GM23248 (cell line): ENCODE measurements at places on chromosomes 16 and 17. TPM values are rescaled to one million over a fixed set of nuclear protein-coding genes. Genes with fewer than 3 reads are reported as not detected.

DNA sequence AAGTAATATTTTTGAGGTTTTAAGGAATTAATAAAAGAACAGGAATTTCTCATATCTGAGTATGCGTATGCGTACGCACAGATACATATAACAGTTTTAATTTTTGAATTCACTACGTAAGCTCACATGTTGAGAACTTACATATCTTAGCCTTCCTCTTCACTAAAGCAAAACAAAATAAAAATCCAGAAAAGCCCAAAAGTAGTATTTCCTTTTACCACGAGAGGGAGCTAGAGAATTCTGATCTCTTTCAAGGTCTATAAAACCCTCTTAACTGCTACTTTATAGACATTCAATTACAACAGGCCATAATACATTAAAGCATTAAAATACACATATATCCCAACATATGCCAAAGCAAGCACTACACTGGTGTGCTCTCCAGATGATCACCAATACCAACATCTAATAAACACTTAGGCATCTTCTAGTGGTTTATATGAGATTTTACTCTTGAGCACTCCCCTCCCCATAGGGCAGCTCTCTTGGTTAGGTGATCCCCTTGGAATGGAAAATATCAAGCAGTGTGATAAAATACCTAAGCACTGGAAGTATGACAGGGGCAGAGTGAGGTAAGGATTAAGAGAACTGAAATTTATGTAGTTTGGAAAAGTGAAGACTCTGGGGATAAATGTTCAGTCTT lies 94.0 kb downstream of the SKAP1 start:
- peak; percentile 54 for DNase-seq

DNA sequence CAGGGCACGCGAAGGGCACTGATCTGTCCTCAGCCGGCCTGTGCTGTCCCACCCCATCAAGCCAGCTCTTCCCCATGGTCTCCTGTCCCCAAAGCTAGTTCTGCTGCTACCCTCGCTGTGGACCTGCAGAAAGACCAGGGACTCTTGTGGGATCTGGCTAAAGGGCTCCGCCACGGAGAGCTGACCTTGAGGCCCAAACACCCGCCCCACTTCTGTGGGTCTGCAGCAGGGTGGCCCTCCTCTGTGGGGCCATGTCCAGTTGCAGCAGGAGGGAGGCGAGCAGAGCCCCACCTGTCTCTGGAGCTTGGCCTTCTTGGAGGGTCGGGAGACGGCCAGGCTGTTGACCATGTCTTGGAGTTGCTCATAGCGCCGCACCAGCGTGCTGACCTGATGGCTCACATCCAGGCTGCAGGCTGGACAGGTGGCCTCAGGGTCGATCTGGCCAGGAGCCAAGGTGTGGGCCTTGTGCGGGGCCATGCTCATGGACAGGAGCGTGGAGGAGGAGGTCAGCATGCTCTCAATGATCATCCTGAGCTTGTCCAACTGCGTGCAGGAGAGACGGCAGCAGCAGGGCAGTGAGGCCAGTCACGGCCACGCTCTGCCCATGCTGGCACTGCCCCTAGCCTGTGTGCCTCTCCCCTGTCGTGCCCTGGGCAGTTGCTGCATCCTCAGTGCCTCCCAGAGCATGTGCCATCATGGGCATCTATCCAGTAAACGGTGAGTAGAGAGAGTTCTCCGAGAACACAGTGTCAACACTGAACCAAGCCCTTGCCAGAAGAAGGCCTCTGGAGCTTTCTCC lies 16.6 kb downstream of the UBALD2 start:
- DNase-seq: no peak

GRCh38 chr17:67044016-67044772 lies at the start of gene CACNG1:
Gene CACNG1, plus strand, starts transcription at chr17:67044554. Its CDS starts 107 bp downstream, at chr17:67044661.
- DNase-seq: no peak

DNA sequence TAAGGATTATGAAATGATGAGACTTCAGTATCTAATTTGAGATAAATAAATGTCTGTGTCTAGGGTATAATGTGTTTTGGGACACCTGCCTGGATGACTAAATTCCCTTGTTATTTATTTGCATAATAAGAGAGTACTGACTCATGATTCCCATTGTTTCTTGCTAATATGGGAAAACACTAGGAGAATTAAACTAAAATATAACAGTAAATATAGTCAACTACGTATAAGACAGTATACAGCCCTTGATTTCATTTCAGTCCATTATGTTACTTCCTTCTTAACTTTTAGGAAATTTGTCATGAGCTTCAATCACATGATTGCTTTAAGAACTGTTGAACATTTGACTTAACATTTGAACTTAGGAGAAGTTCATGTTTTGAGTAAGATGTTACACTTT lies 62.4 kb downstream of the VMP1 start:
- peak; percentile 62 for DNase-seq

DNA sequence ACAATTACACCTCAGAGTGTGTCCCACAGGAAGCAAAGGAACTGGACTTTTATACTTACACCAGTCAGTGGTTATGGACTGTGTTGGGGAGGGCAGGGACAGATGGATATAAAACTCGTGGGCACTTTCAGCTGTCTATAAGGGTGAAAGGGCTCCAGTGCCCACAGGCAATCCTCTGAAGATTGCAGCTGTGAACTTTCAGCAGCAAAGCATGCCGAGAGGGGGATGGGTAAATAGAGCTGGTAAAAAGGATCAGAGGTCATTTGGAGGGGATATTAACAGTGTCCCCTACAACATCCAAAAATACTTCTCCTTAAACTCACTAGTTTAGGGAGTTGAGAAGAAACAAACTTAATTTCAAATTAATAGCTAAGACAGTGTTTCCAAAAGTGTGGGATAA lies 13.3 kb upstream of the RFWD3 start:
- no peak for DNase-seq

GRCh38 chr17:44037471-44037870 lies 22.7 kb upstream of the TMEM101 start:
- no peak for DNase-seq

- peak; percentile 46 for DNase-seq
These were observed 383.8 kb downstream of the ZFHX3 start for GRCh38 chr16:72664056-72664508.

DNA sequence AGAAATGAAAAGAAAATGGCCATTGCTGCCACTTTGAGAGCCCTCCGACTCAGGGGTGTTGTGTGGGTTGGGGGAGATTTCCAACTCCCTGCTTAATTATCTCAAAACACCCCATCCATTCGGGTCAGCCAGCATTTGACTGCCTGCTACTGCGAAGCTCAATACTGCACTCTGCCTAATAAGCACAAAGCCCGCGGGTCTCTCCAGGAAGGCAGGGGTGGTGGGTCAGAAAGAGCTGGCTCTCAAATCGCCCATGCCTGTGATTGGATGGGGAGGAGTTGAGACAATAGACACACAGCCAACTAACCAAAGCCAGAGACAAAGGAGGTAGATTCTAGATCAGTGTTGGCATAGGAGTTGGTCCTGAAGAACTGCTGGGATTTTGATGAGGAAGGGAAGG lies 2.3 kb upstream of the XAF1 start:
- DNase-seq: peak; percentile 4

The MYH8 gene
- total RNA-seq: not detected in 2 replicates

The ABCC12 gene
- not detected in 2 replicates for total RNA-seq
